ENCODE measurements at places on chromosomes 12 and 14.
A peak's percentile ranks its signal among the peaks of the same experiment; 100 is the strongest.

- peak; percentile 3 for DNase-seq
Measured at GRCh38 chr12:67161322-67161918, 107.7 kb upstream of the CAND1 start.

- DNase-seq, result no peak
Measured at GRCh38 chr12:97512696-97513095, 50.1 kb downstream of the RMST start.

DNA sequence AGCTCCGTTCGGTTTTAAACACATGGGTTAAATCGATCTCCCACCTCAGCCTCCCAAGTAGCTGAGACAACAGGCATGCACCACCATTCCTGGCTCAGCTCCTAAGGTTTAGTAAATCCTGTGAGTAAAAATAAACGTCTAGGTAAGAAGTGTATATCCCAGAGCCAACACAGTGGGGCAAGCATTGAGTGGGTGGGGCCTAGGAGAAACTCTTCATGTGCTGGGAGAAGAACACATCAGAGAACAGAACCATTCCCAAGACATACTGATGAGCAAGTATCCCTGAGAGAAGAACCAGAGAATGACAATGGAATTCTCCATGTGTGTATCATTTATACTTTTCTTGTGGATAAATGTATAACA, 86.3 kb downstream of the SEC23A start:
- DNase-seq, result no peak

- DNase-seq, result no peak
Measured at GRCh38 chr12:119666226-119666795, 1.6 kb upstream of the PRKAB1 start.

GRCh38 chr12:124032265-124032886, 59.4 kb downstream of the ZNF664 start:
- no peak for DNase-seq

GRCh38 chr12:26276709-26277108, 81.3 kb downstream of the SSPN start:
- DNase-seq, result no peak

DNA sequence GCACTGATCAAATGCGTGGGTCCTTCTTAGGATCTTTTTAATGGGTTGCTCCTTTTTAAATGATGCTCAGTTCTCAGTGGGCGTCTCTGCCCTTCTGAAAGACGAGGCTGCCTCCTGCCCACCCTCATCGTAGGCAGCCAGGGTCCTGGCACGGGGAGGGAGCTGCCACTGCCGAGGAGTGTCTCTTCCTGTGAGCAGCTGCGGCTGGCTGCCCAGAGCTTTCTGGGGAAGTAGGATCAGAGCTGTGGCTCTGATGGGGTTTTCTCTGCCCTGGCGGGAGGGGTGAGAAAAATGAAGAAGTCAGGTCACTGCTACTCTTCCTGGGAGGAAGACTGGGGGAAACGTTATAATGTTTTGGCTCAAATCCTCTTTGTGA, 31.1 kb upstream of the BEGAIN start:
- DNase-seq, result no peak

DNA sequence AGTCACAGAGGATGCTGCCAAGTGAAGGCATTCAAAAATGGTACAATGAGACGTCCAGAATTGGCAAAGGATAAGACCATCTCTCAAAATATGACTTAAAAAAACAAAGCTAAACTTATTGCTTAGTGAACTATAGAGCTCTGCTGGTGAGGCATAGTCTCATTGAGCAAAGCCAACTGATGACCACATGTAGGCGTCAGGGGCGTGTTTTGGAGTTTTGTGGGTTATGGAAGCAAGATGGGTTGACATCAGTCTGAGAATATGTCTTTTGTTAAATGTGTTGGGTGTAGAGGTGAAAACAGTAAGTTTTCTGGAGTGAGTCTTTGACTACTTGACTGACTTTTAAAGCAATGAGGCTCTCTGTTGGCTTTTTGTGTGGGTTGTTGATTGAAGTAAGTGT, 47.2 kb downstream of the ATL1 start:
- DNase-seq, result no peak

GRCh38 chr12:57341275-57341990, 89.4 kb downstream of the R3HDM2 start:
- DNase-seq, result no peak

- no peak for DNase-seq
Measured at GRCh38 chr12:95731519-95731958, 59.0 kb downstream of the NTN4 start.

- DNase-seq, result no peak
Measured at GRCh38 chr14:29853272-29853671, 74.4 kb downstream of the PRKD1 start.

DNA sequence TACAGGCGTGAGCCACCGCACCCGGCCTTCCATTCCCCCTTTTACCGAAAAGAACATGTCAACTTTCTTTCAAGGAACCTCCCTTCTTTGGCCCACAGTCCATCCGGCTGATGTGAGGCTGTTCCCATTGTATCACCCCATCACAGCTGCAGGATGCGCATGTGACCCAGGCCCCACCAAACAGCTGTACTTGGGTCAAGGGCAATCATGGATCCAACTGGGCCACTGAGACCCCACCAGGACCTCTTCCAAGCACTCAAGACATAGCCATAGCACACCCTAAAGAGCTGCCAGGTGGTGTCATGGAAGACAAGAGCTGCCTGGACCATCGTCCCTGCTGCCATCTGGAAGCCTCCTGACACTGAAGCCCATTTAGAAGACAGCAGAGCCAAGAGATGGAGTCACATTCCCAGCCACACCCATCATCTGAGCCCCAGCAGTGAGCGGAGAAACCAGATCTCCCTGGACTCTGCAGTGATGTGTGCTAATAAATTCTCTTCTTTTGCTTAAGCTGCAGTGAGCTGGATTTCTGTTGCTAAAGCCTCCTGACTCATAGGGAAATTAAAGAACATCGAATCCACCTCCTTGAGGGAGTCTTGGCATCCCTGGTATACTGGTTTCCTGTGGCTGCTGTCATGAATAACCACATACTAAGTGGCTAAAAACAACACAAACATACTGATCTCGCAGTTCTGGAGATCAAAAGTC, 105.6 kb downstream of the KSR2 start:
- DNase-seq, result no peak

Measured in activated naive CD8-positive, alpha-beta T cell treated with anti-CD3 and anti-CD28 coated beads, Interleukin-2, amount 50 U/mL, for 16 hours (primary cell).